IMR-90 (cell line): ENCODE measurements at places on chromosomes 12 and 14.

DNA sequence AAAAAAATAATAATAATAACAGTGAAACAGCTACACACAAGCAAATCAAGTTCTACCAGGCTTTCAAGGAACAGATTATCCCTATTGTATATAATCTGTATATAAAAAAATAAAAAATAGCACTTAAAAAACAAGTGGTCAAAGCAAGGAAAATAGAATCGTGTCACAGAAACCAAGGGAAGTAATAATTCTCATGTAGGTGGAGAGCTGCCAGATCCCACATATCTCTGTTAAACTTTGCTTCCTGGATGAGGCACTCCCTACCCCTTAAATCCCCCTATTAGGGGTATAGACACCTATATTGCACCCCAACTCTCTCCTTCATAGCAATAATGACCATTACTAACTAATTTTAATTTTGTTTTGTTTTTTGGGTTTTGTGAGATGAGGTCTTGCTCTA, 4.4 kb upstream of the CD27 start:
- DNase-seq = no peak

DNA sequence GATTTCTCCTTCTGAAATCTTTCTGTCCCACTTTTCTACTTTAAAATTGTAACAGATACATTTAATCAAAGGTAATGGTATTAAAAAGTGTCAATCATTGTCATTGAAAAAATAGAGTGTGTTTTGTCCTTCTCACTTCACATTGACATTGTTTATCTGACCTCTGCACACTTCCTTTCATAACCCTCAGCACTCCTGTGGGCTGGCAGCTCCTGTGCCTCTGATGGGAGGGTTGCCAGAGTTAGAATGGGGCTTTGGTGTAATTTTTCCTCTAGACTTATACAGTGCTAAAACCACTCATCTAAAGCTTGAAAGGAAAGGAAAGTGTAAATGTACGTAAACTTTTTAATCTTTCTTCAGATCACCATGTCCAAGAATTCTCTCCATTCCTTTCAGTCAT, 23.7 kb downstream of the KCNA1 start:
- DNase-seq = no peak

DNA sequence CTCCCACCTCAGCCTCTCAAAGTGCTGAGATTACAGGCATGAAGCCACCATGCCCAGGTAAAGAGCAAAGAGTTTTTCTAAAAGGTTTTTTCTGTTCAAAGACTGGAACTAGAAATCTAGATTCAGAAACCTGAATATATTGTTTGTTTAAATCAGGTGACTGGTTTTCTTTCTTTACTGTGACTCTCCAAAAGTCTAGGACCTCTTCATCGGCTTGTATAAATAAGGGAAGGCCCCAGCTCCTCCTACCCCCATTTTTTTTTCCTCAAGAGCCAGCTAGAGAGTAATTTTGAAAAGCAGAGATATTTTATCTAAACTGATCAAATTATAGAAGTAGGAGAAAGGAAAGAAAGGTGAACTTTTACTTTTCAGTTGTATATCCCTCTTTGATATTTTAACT, 48.0 kb downstream of the TMEM116 start:
- DNase-seq = no peak

DNA sequence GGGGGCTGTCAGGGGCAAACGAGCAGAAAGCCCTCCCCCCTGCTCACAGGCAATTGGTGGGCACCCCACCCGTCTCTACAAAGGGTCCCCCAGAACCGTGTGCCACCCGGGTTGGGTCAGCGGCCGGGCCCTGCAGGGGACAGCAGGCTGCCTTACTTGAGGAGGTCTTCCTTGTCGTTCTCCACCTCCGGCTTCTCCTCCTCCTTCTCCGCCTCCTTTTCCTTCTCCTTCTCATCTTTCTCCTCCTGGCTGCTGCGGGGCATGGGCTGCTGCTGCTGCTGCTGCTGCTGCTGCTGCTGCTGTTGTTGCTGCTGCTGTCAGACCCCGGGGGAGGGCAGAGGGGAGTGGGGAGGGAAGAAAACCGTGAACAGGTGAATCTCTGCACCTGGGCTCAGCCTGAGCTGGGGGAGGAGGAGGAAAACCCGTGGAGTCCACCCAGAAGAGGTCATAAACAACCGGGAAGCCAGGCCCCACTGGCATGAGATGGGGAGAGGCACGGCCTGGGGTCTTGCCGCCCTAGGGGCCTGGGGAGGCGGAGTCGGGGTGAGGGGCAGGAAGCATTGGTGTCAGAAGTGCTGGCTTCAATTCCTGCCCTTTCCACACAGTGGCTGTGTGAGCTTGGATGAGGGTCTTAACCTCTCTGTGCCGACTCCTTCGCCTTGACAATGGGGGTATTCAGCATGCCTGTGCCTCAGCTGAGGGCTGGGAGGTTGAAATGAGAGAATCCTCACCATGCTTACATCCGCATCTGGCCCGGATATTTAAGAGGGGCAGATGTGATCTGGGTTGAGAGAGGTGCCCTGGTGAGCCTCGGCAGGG, 107.6 kb downstream of the RFLNA start:
- no peak for DNase-seq

DNA sequence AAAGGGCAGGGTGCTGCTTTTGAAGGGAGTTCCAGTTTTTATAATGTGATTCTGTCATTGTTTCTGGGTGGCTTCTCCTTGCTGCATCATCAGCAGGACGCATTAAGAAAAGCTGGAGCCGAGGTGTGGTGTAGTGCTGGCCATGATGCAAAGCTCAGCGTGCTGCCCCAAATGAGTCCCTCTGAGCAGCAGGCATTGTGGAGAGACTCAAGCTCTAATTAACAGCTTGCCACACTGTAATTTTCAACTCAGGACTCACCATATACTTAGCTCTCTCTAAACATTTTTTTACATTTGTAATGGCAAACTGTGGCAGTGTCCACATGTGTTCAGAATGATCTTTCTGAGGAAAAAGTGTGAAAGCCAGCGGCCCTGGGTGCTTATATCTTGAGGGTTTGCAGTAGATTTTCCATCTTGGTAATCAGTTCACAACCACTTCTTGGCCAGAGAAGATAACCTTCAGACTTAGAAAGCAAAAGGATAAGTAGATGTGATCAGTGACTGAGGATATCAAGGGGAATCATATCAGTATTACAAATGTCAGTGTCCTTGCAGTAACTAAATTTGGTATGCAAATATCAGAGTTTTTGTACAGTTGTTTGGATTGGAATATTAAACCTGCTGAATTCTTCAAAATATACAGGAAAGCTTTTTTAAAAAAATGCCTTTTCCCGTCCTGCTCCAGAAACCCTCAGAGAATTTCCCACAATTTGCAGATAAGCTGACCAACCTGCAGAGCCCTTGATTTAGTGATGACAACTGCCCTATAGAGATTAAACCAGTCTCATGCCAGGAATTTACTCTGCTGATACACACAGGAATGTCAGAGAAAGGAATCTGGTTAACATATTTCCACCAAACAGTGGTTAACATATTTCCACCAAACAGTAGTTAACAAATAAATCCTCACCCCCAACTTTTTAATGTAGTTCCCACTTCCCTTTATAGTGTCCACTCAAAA, 63.6 kb downstream of the DAAM1 start:
- peak; percentile 44 for DNase-seq

DNA sequence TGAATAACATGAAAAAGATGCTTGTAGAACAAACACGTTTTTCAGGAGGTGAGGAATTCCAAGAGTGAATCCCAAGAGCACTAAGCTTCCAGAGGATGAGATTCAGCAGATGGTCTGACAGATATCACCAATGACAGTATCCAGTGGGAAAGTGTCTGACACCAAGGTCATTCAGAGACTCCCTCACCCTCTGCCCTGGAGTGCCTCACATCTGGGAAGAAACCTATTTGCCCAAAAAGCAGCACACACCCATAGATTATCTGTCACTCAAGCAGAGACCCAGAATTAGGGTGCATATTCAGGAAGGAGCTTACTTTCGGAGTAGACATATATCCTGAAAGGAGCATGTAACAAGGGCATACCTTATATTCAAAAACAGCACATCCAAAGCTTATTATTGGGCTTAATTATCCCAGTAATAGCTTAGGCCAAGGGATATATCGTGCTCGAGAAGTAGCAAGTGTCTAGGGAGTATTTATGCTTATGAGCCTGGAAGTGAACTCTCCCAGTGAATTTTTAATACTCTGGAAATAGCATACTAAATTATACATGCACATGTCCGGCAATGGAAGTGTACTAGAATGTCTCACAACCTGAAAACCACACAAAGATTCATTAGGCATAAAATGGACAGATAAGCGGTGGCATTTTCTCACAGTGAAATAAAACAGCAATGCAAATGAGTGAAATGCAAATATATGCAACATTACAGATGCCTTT, 998.1 kb upstream of the TMEM132C start:
- no peak for DNase-seq

GRCh38 chr14:90356925-90357324, 25.2 kb upstream of the NRDE2 start:
- DNase-seq = no peak

GRCh38 chr14:52910572-52910971, 40.3 kb downstream of the FERMT2 start:
- no peak for DNase-seq

DNA sequence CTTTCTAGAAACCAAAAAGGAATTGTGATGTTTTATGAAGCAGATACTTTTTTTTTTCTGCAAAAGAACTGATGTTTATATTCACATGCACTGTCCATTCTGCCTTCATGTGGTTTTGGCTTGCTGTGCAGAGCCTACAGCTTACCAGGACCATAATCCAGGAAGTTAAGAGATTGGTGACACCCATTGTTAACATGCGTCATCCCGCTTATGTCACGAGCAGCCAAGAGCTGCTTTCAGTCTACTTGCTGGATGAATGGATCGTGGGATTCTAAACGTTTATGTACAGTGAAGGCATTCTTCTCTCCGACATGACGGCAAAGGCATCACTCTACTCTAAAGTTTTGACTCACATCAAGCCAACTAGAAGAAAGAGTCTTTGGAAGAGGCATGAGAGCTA, 76.6 kb downstream of the PAX9 start:
- no peak for DNase-seq

DNA sequence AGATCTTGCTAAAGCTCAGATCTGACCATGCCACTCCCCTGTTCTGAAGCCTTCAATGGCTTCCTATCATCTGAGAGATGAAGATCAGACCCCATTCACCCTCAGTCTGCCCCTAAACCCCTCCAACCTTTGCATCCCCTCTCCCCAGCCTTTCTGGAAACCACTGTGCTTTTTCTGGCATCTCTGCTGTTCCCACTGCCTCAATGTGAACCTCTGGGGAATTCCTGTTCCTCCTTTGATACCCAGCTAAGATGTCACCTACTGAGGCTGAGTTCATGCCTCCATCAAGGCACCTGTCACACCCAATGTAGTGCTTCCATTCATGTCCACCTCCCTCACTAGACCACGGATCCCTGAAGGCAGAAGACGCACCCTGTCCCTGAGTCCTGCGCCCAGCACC, 19.3 kb downstream of the CYP46A1 start:
- no peak for DNase-seq
